ENCODE measurements at places on chromosomes 5 and 9.
A peak's percentile ranks its signal among the peaks of the same experiment; 100 is the strongest.

GRCh38 chr9:21695443-21695842 lies 107.0 kb upstream of the MTAP start:
- no peak for DNase-seq

- no peak for DNase-seq
Observed at GRCh38 chr5:151208481-151208914, 15.4 kb downstream of the CCDC69 start.

- peak; percentile 59 for DNase-seq
Observed at GRCh38 chr5:33649549-33650482, 209.1 kb downstream of the TARS1 start.

DNA sequence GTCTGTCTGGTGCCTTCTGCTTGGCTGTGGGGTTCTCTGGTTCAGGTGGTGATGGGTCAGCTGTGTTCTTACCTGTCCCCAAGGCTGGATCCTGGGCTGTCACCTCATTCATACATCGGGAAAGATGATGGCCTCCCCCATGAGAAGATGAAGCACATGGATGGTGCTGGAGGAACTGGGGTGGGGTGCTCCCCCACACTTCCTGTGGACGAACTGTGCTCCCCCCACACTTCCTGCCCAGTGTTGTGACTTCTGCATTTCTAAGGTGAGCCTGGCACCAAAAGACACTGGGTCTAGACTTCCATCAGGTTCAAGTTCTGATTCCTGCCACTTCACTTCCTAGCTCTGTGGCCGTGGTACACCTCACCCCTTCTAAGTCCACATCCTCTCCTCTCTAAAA lies 4.3 kb upstream of the SURF6 start:
- no peak for DNase-seq

DNA sequence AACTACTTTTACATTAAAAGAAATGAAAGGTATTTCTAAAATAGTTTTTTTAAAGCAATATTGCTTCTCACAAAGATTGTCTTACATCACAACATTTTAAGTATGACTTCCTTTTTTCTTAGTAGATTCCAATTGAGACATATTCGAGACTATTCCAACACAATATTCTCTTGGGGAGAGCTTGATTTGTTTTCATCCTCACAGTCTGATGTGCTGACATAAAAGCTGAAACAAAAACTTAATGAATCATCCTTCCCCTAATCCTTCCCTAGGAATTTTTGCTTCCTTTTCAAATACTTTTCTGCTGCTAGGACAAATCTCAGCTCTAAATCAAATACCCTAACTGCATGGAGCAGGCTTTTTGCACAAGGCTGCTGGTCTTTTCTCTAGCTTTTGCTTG lies 245.8 kb upstream of the MAP3K1 start:
- DNase-seq: peak; percentile 28

GRCh38 chr9:95434116-95435073 lies 82.4 kb downstream of the PTCH1 start:
- peak; percentile 15 for DNase-seq

- DNase-seq: no peak
Observed at GRCh38 chr9:96065482-96066251, 190.2 kb downstream of the ERCC6L2 start.

DNA sequence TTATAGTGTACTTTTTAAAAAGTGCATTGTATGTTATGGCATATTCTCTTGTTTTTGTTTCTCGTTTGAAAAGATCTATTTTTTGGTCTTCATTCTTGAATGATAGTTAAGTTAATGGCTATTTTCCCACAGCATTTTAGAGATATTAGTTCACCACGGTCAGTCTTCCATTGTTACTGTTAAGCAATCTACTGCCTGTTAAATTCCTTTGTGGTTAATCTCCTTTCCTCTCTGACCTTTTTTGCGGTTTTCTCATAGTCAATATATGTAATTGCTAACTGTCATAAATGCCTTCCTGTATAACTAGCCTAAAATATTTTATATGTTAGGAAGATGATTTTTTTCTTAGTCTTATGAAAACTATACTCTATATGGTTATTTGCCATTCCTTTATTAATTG lies 250.8 kb upstream of the FBXL7 start:
- DNase-seq: peak; percentile 78

All from LHCN-M2 (cell line).